Mesenteric fat pad (tissue), 1 donor: ENCODE measurements at places on chromosomes 16 and 17.

DNA sequence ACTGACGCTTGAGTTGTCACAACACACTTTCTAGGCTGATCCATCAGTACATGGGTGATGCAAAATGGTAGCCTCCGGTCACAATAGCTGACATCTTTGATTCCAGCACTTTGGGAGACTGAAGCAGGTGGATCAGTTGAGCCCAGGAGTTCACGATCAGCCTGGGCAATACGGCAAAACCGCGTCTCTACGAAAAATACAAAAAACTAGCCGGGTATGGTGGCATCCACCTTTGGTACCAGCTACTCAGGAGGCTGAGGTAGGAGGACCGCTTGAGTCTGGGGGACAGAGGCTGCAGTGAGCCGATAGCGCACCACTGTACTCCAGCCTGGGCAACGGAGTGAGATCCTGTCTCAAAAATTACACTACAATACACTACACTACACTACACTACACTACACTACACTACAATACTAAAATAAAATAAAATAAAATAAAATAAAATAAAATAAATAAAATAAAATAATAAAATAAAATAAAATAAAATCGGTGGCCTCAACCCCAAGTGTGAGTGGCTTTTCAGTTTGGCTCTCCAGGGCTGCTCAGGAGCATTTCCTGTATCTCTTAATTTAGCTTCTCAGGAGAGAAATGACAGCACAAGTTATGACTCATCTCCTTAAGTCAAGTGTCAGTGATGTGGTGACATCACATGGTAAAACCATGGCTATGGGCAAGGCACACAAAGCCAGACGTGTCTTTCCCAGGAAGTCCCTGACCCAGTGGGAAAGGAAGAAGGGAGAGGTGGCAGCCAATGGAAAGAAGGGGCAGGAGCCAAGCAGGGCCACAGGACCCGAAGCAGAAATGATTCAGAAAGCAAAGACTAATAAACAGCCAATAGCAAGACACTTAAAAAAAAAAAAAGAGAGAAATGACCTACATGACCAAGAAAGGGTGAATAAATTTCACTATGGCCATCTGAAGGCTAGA, 75.3 kb upstream of the TBC1D3K start:
- no peak for DNase-seq

- DNase-seq, result no peak
These were observed 22.3 kb upstream of the HLF start for GRCh38 chr17:55242476-55242875.

DNA sequence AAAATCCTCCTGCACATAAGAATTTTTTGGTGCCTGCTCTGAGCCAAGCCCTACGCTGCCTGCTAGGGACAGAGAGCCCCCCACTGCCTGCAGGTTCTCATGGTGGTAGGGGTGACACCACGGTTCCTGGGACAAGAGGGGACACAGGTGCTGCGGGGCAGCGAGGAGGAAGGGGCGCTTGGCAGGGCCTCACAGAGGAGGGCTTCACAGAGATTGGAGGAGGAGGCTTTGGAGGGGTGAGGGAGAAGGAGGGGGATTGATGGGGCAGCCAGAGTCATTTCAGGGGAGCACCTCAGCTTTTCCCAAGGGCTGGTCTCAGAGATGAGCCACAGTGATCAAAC, 29.8 kb upstream of the GSG1L start:
- DNase-seq, result no peak

DNA sequence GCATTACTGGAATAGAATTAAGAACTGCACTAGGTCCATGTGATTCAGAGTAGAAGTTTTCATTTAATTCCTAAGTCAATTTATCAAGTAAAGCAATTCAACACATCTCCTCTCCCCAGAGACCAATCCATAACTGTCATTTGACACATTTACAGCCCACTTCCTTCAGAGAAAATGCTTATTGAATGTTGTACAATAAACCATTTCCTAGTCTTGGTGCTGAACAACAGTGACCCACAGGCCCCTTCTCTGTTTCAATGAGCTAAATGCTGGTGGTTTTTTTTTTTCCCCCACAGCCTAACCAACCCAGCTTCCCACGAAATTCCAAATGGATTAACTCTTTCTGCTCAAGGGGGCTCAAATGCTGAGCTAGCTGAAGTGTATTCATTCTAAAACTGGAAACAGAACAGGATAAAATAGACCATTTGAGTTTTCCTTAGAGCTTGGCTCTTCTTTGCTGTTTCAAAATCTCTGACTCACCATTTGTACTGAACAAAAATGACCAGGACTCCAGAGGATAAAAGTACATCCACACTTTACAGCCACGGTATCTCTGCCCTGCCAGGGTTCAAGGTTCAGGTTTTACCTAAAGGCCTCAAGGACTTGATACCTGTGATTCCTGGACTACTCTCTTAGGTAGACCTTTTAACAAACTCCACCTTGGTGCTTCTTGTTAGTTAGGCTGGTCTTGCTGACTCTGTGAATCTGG, 62.3 kb downstream of the TMEM100 start:
- no peak for DNase-seq

DNA sequence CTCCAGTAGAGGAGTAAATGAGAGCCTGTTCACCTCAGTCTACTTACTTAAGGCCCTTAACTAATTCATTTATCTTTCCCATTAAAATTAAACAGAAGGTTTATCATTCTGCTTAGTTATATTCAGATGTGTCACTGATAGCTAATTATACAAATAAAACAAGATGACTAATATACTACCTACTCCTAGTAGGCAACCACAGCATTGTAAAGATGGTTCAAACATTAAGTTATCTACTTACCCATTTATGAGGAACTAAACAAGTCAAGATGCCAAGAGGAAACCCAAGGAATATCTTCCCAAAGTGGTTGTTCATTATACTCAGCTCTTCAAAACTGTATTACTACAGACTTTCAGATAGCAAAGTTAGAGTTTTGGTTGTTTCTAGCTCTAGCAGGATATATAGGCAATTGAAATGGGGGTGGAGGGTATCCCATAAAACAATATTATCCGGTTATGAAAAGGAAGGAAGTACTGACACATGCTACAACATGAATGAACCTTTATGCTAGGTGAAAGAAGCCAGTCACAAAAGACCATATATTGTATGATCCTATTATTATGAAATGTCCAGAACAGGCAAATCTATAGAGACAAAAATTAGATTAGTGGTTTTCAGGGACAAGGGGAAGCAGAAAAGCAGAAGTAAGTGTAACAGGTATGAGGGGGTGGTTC, 56.5 kb downstream of the SPAG9 start:
- no peak for DNase-seq

- DNase-seq, result no peak
These were observed 355.4 kb upstream of the SOX9 start for GRCh38 chr17:71765437-71765836.

- DNase-seq, result no peak
These were observed 69.6 kb upstream of the ZNF750 start for GRCh38 chr17:82909322-82909904.

DNA sequence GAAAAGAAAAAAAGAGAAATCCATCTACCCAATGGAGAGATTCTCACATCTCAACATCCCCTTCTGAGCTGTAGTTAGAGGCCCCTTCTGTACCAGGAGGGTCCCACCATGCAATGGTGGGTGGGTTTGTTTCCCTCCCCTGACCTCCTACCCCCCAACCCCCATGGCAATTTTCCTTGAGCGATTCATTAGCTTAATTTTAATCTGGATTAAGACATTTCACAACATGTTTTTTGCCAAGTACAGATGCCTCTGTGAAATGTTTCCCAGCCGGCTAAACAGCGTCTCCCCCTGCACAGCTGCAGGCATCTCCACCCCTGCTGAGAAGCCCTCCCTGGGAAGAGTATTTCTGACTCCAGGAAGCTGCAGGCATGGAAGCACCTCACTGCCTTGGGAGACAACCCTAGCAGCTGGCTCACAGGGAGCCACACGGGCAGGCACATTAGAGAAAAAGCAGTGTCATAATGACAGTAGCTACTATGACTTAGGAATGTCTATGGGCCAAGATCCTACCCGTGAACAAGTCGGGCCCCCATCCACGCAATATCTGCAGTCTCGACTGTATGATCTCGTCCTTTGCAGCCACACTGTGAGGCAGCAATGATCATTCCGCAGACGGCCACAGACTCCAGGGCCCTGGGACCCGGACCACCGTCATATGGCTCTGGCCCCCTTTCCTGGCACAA, 117.3 kb downstream of the ADCY9 start:
- DNase-seq, result no peak

- no peak for DNase-seq
These were observed 7.0 kb downstream of the HEATR3 start for GRCh38 chr16:50072730-50073129.

DNA sequence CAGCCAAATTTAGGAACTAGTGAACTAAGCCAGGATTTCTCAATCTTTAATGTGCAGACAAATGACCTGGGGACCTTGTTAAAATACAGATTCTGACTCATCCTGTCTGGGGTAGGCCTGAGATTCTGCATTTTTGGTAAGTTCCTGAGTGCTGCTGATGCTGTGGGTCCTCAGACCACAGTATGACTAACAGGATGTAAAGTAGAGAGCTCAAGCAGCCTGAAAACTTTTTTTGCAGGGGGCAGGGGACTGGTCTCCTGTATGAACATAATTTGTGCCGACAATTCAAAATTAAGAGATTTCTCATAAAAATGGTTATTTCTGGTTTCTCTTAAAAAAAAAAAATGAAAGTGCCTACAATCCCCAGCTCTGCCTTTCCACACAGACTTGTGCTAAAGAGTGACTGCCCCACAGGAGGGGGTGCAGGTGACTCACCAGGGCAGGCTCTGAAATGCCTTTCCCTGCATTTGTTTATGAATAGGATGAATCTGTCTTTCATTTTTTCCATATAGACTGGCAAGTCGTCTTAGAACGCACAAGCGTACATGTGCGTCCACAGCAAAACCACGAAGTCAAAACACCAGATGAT, 271.5 kb downstream of the PHKB start:
- no peak for DNase-seq

DNA sequence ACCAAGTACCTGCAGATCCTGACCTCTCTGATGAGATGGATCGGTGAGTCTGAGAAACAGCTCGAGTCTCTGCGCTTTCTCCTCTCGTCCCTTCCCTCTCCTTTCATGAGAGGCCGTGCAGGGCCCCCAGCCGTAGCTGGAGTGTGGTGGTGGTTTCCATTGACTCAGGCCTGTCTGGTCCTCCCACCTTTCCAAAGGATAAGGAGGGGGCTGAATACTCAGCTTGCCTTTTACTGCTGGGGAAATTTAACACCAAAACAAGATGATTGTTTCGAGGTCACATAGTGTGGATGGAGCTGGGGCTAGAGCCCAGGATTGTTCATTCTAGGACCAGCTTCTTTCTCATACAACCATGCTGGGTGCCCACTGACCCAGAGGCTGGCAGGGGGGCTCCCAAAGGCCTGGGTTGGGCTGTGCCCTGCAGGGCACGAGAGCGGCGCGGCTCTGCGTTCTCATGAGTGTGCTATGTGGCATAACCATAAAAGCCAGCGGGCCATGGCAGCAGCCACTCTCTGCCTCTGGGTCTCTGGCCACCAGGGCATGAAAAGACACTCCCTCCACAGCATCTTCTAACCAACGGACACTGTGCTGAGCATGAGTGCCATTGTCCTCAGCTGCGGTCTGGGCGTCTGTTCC, 39.8 kb downstream of the GRIN2C start:
- no peak for DNase-seq

DNA sequence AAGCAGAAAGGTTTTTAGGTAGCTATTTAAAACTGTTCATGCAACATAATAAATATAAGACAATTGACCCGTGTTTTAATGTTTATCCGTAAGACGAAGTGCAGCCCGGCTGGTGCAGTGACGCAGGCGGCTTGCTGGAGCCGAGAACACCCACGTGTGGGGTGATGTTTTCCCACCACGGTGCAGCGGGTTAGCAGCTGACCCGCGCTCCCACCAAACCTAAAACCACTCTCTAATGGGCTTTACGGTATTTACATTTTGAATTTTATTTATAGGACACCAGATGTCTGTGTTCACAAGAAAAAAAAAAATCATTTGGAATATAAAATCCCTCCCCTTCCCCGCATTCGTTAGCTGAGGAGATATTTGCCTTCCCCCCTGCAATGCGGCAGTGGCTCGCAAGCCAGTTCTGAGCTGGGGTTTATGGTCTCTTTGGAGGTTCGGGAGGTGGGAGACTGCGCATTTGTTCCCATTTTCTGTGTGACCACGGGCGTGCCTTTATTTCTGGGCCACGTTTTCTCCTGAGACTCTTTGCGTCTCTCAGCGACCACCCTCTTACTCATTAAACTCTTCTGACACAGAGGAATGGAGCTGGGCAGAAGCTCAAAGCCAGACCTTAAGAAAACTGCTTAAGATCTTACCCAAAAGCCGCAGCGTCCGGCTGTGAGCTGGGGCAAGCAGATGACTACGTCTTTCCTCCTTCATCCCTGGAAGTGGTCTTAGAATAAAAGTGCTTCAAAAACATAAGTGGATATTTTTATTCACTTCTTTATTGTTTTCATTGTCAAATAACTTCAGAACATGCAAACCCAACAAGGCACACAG, 301.1 kb downstream of the IRF8 start:
- peak; percentile 45 for DNase-seq

DNA sequence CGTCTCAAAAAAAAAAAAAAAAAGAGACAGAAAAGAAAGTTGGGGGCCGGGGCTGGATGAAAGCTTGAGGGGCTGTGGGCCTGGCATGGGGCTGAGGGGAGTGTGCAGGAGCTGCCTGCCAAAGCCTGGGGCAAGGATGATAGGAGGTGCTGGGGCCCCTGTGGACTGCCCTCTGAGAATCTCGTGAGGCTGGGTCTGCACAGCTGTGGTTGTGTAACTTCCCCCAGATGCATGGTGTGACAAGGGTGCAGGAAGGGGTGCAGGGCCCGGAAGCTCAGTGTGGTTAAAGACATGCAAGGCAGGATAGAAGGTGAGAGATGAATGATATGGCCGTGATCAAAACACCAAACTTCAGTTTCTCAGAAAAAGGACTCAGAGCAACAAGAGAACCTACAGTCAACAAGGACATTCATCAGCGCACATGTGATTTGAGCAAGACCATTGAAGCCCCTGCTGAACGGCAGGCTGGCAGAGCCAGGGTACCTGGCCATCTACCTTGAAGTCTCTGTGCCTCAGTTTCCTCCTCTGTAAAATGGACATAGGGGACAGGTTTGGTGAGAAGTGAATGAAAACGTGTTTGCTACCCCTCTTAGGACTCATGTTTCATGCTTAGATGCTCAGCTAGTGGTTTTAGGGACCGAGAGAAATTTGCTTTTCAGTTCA, 9.6 kb downstream of the IL32 start:
- no peak for DNase-seq

GRCh38 chr17:4610162-4610561, 25.8 kb downstream of the SMTNL2 start:
- DNase-seq, result no peak

DNA sequence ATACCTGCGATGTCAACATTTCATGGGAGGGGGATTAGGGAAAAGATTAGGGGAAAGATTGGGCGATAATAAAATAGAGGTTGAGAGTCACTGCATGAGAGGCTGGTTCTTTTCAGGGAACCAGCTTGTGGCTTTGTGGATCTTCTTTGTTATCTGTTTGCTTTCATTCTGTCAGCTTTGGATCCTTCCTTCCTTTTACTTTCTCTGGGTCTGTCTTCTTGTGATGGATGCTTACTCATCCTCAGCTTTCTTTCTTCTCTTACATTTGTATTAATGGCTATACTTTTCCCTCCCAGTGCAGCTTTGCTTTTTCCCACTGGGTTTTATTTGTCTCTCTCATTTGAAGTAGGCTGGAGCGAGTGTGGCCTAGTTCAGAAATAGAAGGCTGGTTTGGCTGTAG, 47.1 kb downstream of the RPTOR start:
- no peak for DNase-seq
